Caki2 (cell line): ENCODE measurements at places on chromosomes 7 and 10.
A peak's percentile ranks its signal among the peaks of the same experiment; 100 is the strongest.

DNA sequence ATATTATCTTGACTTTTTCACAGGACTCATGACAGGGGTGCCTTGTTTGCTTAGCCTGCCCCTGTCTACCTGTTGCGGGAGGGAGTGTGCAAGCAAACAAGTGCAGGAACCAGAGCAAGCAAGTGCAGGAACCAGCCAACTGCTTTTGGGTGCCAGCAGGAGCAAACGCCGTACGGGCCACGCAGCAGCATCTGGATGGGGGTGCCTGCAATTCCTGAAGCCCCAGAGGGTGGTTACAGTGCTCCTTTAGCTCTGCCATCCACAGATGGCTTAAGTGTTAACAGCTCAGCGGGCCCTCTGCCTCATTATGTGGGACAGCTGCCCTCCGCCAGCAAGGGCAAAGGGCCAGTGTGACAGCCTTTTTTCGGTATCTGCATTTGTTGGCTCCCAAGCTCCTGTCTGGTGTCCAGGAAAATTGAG is 83.5 kb downstream of the MICU1 start:
- no peak for DNase-seq

- peak; percentile 74 for DNase-seq
Measured at GRCh38 chr7:45921699-45922519, 837 bp upstream of the IGFBP3 start.

DNA sequence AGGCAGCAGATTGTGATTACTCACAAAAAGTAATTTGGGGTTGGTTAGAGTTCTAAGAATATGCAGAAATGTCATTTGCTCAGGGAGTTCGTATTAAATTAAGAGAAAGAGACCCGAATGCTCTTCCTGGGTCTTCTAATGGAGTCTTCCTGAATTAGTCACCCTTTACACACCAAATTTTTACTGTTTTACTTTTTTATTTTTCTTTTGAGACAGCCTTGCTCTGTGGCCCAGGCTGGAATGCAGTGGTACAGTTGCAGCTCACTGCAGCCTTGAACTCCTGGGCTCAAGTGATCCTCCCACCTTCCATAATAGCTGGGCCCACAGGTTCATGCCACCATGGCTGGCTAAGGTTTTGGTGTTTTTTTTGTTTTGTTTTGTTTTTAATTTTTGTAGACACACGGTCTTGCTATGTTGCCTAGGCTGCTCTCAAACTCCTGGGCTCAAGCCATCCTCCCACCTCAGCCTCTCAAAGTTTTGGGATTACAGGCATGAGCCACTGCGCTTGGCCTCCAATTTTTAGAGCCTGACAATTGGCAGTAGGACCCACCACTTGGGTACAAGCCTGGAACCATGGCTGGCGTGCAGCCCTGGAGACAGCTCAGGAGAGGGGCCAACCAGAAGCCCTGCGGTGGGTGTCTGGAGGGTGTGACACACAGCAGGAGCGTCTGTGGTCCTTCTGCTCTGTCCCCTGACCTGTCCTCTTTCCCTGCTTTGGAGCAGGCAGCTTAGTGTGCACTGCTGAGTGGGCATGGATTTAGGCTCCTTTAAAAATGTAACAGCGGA is 16.4 kb upstream of the BHLHA15 start:
- DNase-seq, result no peak

DNA sequence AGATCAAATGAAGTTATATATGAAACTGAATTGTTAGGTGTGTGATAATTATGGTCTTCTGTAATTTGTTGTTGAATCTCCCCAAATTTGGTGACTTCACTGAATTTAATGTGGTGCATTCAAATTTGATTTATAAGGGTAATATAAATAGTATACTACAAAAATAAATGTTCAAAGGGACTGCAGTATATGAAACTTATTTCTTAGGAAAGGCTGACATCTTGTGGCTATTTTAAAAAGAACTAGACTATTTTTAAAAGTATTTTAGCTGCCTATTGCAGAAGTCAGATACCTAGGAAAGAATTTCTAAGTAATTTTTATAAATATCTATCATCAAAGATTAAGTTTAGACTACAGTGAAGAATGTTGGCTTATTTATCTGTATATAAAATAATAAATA is 36.6 kb downstream of the ATRNL1 start:
- peak; percentile 18 for DNase-seq

DNA sequence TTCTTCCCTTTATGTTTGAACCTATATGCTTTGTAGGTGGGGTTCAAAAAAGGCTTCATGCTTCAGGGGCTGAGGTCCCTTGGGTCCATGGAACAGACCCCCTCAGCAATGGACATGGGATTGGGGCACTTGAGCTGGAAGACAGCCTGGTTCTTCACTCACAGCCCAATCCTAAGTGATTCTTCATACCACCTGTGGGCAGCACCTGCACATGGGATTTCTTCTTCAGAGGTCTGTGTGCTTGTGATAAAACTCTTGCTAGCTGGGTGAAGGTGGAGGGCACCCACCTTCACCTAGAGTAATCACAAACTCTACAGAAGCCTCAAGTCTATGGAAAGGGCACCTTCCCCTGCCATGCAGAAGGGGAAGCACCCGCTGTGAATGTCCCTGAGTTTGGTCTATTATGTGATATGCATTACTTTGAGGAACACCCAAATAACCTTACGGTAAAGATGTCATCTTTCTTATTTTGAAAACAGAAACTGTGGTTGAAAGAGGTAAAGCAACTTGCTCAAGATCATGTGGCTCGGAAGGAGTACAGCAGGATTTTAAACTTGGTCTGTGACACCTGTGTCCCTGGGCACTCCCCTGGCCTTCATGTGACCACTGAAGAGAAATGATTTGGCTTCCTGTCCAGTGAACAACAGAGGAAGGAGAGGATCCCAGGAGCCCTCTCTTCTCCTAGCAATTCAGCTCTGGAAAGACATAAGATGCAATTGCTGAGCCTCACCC is 469.5 kb upstream of the ZMIZ1 start:
- DNase-seq, result no peak

- no peak for DNase-seq
Measured at GRCh38 chr10:117782276-117782675, 239.7 kb downstream of the EMX2 start.

- DNase-seq, result no peak
Measured at GRCh38 chr10:11882646-11883375, 59.7 kb downstream of the PROSER2 start.
